ENCODE measurements at places on chromosomes 4 and X.
A peak's percentile ranks its signal among the peaks of the same experiment; 100 is the strongest.

GRCh38 chr4:67779631-67780030, 25.4 kb upstream of the GNRHR start:
- DNase-seq, result no peak

GRCh38 chr4:106425576-106425975, 57.0 kb upstream of the GIMD1 start:
- no peak for DNase-seq

DNA sequence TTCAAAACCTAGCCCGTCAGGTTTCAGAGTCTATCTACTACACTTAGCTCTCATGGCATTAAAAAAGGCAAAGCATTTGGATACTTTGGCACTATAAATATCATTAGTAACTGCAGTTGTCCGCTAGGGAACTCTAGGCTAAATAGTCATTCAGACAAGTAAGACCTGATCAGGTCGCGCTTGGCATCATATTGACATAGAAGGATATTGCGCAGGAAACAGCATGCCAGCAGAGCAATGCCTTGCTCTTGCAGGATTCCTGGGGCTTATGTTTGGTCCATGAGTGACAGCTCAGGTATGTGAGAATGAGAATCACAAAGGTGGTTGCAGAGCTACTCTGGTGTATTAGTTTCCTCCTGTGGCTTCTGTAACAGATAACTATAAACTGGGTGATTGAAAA, 62.7 kb downstream of the KDM6A start:
- DNase-seq, result no peak

- DNase-seq, result no peak
Measured at GRCh38 chr4:153082322-153083301, 121.6 kb upstream of the TRIM2 start.

DNA sequence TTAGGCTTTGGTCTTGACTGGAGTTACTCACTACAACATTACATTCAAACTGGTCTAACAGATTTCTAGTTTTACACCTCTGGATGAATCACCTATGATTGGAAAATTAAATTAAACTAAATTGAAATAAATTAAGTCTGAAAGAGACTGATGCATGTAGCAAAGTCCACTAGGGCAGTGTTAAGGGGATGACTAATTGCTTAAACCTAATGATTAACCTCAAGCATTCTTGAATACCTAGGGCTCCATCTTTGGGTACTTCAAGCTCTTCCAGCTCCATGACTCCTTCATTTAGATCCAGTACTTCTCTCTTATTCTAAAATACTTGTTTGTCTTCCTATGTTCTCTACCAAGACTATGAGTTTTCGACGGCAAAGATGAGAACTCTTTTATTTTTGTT, 86.8 kb downstream of the SH2D1A start:
- DNase-seq, result no peak

GRCh38 chr4:34365946-34366345, 1878.4 kb downstream of the ARAP2 start:
- no peak for DNase-seq

DNA sequence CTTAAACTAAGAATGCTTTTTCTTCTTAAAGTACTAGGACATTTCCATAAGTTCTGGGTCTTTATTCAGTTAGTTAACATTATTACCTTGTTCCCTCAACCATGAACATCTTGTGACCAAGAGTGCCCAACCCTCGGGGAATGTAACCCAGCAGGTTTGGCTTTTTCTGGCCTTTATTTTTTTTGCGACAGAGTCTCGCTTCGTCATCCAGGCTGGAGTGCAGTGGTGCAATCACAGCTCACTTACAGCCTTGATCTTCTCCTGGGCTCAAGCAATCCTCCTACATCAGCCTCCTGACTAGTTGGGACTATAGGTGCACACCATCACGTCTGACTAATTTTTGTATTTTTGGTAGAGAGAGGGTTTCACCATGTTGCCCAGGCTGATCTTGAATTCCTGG, 65.1 kb downstream of the USP11 start:
- DNase-seq, result no peak

GRCh38 chr4:185709802-185710486, 102.0 kb downstream of the SORBS2 start:
- DNase-seq, result no peak

GRCh38 chr4:95289028-95289634, 259.6 kb downstream of the UNC5C start:
- no peak for DNase-seq

- DNase-seq, result no peak
Measured at GRCh38 chr4:1766106-1767060, 26.7 kb upstream of the FGFR3 start.

DNA sequence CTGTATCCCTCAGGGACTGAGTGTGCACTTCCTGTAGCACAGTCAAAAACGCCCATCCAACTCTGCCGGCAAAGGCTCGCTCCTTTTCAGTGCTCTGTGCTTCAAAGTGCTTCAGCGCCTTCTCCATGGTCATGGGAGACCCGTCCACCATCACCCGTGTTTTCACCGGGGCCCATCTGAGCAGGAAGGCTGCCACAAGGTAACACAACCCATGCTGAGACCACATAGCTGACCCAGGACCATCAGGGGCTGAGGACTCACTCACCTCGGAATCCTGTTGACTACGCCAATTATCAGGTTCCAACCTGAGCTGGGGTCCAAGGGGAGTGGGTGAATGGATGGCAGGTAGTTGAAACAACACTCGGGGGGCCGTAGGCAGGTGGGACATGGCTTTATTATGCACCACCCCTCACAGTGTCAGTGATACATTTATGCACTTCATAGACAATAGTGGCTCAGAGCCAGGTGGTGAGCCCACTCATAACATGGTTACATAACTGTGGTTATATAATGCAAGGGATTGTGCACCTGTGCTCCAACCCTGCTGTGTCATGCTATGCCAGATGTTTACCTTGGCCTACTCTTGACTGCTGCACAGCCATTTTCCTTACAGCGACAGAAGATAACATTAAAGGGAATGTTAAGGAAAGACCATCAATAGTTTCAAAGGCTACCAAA, 227.8 kb downstream of the ADGRL3 start:
- DNase-seq, result no peak

DNA sequence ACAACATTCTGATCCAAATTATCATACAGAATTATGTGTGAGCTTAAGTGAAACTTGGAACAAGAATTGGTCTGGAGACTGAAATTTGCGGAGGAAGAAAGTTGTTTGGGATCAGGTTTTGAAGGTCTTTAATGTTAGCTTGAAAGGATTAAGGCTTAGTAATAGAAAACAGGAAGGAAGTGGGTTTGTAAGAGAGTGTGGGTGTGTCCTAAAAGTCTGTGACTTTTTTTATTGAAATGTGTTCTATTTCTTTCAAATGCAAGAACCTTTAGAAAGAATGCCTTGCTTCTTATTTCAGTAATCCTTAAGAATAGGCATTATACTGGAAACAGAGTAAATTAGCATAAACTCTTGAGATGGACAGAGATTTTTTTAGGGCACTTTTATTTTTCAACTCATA, 198.0 kb downstream of the GALNTL6 start:
- DNase-seq, result no peak

DNA sequence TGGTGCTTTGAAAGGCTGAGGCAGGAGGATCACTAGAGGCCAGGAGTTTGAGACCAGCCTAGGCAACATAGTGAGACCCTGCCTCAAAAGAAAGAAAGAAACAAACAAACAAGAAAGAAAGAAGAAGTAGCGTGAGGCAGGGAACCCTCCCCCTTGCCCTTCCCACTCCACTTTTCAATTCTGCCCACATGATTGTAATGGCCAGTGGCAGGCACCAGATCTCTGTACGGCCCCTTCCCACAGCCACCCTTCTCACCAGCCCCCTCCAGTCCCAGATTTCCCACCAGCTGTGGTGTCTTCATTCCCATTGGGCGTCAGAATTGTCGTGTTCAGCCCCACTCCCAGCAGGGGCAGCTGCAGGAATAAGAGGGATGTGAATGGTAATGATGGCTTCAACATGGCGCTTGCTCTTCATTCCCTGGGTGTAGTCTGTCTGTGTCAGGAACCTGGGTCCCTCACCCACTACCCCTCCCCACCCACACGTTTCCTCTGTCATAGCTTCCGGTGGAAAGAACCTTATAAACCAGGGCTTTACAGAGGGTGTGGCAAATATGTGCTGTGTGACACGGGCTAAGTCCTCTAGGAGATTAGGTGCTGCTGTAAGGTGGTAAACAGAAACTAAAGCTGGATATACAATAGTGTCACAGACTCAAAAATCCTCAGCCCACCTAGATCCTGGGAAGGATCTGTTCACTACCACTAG, at the start of gene IL2RG:
Gene IL2RG, minus strand, starts transcription at position 437 of the 703 bp plus-strand sequence. Its CDS starts 38 bp downstream, at position 399.
- peak; percentile 58 for DNase-seq

DNA sequence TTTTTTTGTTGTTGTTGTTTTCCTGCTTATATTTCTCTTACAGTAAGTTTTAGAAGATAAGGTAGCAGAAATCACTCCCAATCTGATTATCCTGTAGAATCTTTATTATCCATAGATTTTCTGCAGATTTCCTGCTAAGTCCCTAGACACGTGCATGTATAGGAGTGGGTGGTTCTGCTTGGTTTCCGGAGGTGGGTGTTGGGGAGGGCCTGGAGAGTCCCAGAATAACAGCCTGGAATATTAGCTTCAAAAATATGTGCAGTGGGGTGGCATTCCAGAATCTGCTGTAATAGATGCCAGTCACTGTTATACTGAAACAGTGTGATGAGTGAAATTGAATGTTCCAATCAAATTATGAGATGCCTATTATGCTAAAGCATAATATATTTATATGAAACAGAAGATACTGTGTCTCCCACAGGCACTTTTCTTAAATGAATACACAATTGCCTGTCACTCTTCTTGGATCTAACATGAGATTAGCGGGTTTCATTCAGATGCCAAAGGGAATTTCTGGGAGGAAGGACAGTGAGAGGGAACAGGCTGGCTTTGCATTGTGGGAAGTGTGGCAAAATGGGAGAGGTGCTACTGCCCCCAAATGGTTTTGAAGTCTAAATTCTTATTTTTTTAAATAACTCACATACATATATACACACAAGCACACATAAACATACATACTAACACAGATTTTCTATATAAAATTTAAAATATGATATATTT, 37.6 kb downstream of the C4orf50 start:
- no peak for DNase-seq

DNA sequence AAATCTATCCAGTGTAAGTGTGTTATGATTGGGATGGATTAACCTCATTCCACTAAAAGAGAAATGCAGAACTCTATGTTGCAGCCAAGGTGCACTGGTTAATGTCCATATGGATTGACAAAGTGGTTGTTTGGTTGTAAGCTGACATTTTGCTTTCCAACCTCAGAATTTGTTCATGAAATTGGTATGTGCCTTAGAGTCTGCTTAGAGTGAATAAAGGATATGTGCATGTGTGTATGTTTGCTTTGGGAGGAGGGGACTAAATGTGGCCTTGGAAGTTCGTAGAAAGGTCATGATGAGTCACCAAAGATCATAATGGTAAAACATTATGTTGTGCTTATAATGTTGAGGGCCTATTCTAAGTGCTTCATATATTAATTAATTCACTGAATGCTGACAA, 44.1 kb upstream of the MBNL3 start:
- DNase-seq, result no peak

DNA sequence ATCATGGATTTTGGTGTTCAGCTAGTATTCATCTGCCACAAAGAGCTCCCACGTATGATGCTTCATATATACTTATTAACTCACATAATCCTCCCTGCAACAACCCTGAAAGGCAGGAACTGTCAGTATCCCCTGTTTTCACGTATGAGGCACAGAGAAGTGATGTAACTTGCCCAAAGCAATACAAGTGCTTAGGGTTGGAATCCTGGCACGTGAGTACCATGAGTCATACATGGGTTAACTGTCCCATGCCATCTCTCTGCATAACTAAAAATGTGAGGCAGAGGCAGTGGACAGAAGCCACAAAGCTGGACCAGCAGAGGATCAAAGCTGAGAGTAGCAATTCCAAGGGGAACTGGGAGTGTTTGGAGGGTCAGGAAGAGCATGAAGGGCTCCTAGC, 35.7 kb upstream of the EGFL6 start:
- DNase-seq, result no peak

- no peak for DNase-seq
Measured at GRCh38 chr4:173573286-173573685, 43.3 kb upstream of the HAND2 start.

- no peak for DNase-seq
Measured at GRCh38 chr4:41461780-41462307, 76.1 kb upstream of the LIMCH1 start.

DNA sequence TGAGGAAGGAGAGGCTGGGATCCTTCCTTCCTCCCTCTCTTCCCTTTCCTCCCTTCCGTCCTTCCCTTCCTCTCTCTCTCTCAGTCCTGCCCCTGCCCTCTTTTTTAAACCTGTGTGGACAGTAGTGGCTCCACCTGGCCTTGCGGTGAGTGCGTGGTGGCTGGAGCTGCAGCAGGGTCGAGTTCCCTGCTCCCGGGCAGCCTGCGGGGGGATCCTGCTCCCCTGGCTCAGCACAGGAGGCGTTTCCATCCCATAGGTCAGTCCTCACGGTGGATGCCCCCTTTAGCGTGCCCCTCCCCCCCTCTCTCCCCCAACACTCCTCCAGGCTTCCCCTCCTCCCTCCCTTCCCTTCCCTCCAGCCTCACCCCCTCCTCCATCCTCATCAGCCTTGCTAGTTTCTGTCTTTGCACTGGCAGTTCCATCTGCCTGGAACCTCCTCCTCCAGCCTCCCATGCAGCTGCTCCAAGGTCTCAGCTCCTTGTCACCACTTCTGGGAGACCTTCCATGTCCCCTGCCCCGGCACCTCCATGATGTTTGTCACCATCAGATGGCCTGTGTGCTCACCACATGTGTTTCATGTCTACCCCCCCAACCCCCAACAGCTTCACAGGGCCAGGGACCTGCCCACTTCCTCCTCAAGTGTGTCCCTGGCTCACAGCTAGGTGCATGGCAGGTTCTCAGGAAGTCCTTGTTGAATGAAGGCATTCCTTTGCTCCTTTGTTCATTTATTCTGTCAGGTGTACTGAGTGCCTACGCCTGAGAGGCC, 68.4 kb downstream of the PSAPL1 start:
- no peak for DNase-seq

DNA sequence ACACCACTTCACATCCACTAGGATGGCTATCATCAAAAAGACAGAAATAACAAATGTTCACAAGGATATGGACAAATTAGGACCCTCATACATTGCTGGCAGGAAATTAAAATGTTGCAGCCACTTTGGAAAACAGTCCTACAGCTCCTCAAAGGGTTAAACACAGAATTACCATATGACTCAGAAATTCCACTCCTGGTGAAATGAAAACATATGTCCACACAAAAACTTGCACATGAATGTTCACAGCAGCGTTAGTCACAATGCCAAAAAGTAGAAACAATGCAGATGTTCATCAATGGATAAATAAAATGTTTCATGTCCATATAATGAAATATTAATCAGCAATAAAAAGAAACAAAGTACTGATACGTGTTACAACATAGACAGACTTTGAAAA, 15.1 kb downstream of the S100G start:
- no peak for DNase-seq

DNA sequence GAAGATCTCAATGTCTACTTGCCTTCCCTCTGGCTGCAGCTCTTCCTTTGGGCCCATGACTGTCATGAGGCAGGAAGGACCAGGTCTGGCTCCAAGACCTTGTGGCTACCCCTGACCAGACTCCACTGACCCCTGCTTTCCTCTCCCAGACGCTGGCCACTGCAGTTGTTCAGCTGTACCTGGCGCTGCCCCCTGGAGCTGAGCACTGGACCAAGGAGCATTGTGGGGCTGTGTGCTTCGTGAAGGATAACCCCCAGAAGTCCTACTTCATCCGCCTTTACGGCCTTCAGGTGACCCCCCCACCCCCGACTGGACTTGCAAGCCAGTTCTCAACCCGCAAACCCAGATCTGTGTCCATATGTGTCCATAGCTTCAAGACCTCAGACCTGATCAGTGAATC, 535 bp downstream of the WAS start:
- DNase-seq, result no peak

GRCh38 chr4:147739239-147739823, 7.4 kb downstream of the ARHGAP10 start:
- DNase-seq, result no peak

GRCh38 chrX:70656304-70656703, 211.7 kb downstream of the DLG3 start:
- no peak for DNase-seq

All from stimulated activated CD8-positive, alpha-beta memory T cell treated with anti-CD3 and anti-CD28 coated beads, Interleukin-2, amount 100 ng/mL, for 1 hour (primary cell).